HuH-7 (cell line): ENCODE measurements at places on chromosomes 11 and 22.

GRCh38 chr11:66222358-66223149 lies 45.9 kb upstream of the RAB1B start:
- peak; percentile 100 for DNase-seq

- no peak for DNase-seq
Measured at GRCh38 chr11:17850336-17850735, 115.8 kb downstream of the KCNC1 start.

GRCh38 chr11:73950869-73951710 lies at the start of gene DNAJB13:
Gene DNAJB13, plus strand, starts transcription at chr11:73951026. Its CDS starts 44 bp downstream, at chr11:73951070.
- DNase-seq = peak; percentile 47

DNA sequence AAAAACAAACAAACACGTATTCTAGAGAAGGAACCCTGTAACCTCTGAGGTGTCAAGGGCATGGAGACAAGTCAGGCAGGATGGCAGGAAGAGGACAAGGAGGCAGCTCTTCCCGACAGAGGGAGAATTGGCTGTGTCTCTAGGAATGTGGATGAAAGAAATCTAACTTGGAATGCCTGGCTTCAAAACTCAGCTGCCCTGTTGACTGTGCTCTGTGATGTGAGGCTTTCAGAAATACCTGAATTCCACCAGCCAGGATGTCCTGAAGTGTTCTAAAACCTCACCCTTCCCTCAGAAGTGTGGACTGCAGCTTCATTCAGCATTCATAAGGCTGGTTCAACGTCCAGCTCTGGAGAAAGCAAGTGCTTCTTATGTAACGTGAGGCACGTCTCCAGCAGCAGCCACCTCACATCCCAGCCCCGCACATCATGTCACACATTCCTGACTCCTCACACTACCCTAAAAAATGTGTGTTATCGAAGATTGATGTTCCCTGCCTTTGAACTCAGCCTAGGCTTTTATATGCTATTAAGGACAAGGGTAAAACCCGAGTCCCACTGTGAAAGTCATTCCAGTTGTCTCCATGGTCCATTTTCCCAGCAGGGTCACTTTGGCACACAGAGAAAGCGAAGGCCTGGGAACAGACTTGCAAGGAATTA lies 398.9 kb downstream of the ETS1 start:
- no peak for DNase-seq

- DNase-seq = no peak
Measured at GRCh38 chr11:43327987-43328386, 16.2 kb downstream of the API5 start.

GRCh38 chr11:10095412-10096208 lies 198.4 kb downstream of the SBF2 start:
- no peak for DNase-seq

- DNase-seq = no peak
Measured at GRCh38 chr11:119835753-119836152, 106.8 kb upstream of the NECTIN1 start.

GRCh38 chr11:9803685-9804418 lies 140.0 kb downstream of the SWAP70 start:
- DNase-seq = no peak
